Activated CD4-positive, CD25-positive, alpha-beta regulatory T cell treated with anti-CD3 and anti-CD28 coated beads, Interleukin-2, amount 50 U/mL, for 16 hours (primary cell): ENCODE measurements at places on chromosomes 4 and X.

DNA sequence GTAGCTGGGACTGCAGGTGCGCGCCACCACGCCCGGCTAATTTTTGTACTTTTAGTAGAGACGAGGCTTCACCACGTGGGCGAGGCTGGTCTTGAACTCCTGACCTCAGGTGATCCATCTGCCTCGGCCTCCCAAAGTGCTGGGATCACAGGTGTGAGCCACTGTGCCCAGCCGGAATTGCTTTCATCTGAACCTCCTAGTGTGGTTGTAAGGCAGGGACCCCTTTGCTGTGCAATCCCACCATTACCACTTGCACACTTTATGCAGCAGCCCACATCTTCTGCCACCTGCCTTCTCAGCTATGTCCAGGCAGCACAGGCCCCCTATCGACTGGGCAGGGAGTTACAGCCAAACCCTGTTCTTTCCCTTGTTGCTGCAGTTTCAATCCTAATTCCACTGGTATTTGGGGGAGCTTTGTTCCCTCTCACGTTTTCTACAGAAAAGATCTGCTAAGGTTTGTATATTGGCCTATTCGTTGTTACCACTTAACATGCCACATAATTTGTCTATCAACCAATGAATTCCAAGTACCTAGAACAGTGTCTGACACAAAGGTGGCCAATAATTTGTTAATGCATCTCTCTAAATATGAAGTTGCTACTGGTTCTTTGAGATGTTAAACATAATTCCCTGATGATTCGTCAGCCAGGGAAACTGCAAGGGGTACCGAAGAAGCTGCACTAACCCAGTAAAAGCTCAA is 6.5 kb downstream of the RPL39 start:
- DNase-seq = no peak

- DNase-seq = no peak
Measured at GRCh38 chr4:1749370-1749769, 28.0 kb downstream of the TACC3 start.

- no peak for DNase-seq
Measured at GRCh38 chr4:137129441-137129840, 402.9 kb downstream of the PCDH18 start.

DNA sequence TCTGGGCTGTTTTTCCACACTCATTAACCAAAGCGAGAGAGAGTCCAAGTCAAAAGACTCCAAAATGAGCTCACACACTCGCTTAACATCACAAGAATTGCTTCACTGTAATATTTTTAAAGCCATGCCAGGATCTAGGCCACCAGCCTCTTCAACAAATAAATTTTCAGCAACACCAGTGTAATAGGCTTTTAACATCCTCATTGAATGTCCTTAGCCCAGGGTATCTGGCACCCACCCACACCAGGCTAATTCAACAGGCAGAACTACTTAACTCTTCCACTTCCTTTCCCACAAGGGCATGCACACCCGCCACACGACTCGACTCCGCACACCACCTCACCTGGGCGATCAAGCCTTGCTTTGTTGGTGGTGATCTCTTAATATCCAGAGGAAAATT is 34.2 kb downstream of the FAT1 start:
- DNase-seq = no peak

GRCh38 chr4:140756319-140757231 is at the start of gene TBC1D9:
TBC1D9 (minus strand) TSS chr4:140756385; CDS start chr4:140756045, 340 bp downstream.
- no peak for DNase-seq

DNA sequence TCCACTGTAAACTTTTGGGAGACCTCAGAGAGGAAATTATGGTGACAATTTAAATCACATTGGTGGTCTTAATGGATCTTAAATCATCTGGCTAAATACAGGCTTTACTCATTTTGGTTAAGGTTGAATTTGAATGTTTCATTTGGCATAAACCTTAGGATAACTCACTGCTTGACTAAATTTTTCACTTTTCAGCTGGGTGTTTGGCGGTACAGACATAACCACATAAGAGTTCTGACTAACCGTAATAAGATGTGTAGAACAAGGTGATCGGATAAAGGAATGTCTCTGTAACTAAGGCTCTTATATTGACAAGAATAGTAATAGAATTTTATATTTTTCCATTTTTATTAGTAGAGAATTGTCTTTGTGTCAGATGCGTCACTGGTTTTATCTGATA is 281.0 kb downstream of the BMPR1B start:
- DNase-seq = no peak
